ENCODE measurements at places on chromosomes 7 and 10.

- no peak for ATAC-seq
Measured at GRCh38 chr7:66771795-66772194, 31.3 kb downstream of the RABGEF1 start.

- no peak for ATAC-seq
Measured at GRCh38 chr10:77005871-77006270, 631.7 kb downstream of the KCNMA1 start.

DNA sequence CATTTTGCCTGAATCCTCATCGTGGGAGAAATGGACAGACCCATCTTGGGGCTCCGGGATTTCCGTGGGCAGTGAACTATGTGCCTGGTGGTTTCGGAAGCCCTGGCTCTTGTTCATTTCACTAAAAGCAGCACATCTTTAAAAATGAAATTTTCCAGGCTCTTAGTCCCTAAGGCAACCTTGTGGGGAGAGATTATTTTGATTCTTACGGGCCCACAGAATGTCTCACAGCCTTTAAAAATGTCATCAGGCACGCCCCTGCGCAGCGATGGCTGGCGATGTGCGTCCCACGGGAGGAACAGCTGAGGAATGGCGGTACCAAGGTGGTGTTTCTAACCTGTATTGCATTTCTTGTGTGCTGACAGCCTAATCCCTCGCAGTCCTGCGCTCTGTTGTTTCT lies 189.7 kb downstream of the CCDC3 start:
- no peak for ATAC-seq

GRCh38 chr10:102675011-102675665 lies 30.9 kb downstream of the TRIM8 start:
- no peak for ATAC-seq
